ENCODE measurements at places on chromosomes 12 and 14. TPM values are rescaled to one million over a fixed set of nuclear protein-coding genes. Genes with fewer than 3 reads are reported as not detected.

CPNE6 gene
- not detected for total RNA-seq

HPD gene
- 0.95 TPM for total RNA-seq

CCDC85C gene
- 32.8 TPM for total RNA-seq

DNA sequence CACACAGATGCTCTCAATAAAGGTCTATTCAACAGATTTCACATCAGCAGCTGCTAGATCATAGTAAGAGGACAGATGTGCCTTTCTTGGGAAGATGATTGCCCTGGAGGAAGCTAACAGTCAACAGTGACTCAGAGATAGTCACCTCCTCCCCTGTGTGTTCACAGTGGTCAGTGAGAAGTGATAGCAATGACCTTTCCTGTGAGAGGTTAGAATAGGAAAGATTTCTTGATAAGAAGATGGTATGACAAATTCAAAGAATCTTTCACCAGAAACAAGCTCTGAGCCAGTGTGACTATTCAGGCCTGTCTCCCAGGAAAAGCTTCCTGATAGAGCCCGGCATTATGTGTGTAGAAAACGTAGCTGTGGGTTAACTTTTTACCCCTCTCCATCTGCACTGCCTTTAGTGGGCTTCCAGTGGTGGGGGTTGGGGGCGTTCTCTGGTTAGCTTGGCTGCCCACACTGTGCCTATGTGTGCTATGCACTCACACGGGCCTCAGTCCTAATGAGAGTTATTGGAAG is 66.4 kb upstream of the ARHGAP5 start:
- H3K4me1 ChIP-seq: peaks cover 12% of the 10 kb centered on the region
- H3K36me3 ChIP-seq: no peaks in the 10 kb centered on the region
- H3K27ac ChIP-seq: no peak overlapping the region
- no peak for DNase-seq
- H3K27me3 ChIP-seq: no peaks in the 10 kb centered on the region

DNA sequence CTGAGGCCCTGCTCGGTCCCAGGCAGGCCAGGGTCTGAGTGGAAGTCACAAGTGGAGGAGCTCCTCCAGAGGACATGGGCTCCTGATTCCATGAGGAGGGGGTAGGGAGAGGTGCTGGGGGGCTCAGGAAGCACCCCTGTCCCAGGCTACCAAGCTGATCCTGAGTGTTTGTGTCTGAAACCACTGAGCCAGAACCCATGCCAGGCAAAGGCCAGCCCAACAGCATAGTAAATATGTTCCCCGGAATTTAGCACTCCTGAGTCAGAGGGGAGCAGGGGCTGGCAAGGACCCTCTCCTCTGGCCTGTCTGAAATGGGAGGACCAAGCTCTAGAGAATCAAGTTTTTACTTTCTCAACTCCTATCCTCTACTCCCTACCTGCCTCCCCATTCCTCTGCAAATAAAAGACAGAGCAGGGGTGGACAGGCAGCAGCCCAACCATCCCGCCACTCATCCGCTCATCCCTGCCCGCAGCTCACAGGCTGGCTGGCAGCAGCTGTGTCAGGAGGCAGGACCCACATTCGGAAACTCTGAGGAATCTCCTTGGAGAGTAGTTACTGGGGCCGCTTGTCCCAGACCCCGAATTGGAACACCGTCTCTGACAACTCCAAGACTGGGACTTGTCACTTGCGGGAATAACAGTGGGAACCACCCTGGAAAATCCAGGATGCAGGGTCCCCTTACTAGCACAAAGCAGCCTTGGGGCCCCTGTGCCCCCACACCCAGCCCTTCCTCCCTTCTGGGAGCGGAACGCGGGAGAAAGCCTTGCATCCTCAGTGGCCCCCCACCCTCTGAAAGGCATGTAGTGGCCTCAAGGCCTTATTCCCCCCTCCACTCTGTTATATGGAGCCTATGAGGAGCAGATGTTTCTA is 102.5 kb downstream of the ZFP36L1 start:
- H3K27me3 ChIP-seq: peaks cover 32% of the 10 kb centered on the region
- H3K36me3 ChIP-seq: no peaks in the 10 kb centered on the region
- no peak for DNase-seq
- H3K4me3 ChIP-seq: no peak overlapping the region
- H3K4me1 ChIP-seq: no peaks in the 10 kb centered on the region
- peak overlapping the region; percentile 92 for H3K27ac ChIP-seq

- H3K4me3 ChIP-seq: no peak overlapping the region
- DNase-seq: no peak
- H3K36me3 ChIP-seq: no peaks in the 10 kb centered on the region
- no peaks in the 10 kb centered on the region for H3K4me1 ChIP-seq
- H3K27me3 ChIP-seq: no peaks in the 10 kb centered on the region
- H3K27ac ChIP-seq: no peak overlapping the region
These were observed 113.9 kb downstream of the AEBP2 start for GRCh38 chr12:19553175-19553574.

RNASE1 gene
- total RNA-seq: 10.7 TPM

MYF5 gene
- not detected for total RNA-seq

PHETA1 gene
- 16.0 TPM for total RNA-seq

RFLNA gene
- total RNA-seq: 1.2 TPM

- H3K27ac ChIP-seq: no peak overlapping the region
- H3K27me3 ChIP-seq: peaks cover 55% of the 10 kb centered on the region
- H3K4me3 ChIP-seq: no peak overlapping the region
- H3K36me3 ChIP-seq: no peaks in the 10 kb centered on the region
- no peak for DNase-seq
These were observed 157.6 kb downstream of the AACS start for GRCh38 chr12:125222876-125223275.

Data from endodermal cell (in vitro differentiated cells).